ENCODE measurements at places on chromosomes 11 and 22. TPM values are rescaled to one million over a fixed set of nuclear protein-coding genes. Genes with fewer than 3 reads are reported as not detected.

The PGA5 gene
- total RNA-seq = not detected

The GPHA2 gene
- not detected for total RNA-seq

The SCGB2A2 gene
- not detected for total RNA-seq

The CENPM gene
- total RNA-seq = 22.9 TPM
